ENCODE measurements at places on chromosomes 7 and 10.

GRCh38 chr7:13829914-13830900, 159.3 kb downstream of the ETV1 start:
- no peak for DNase-seq

- DNase-seq = no peak
Measured at GRCh38 chr7:2012044-2012900, 220.5 kb downstream of the MAD1L1 start.

GRCh38 chr10:128537834-128538330, 411.7 kb upstream of the MKI67 start:
- no peak for DNase-seq

- no peak for DNase-seq
Measured at GRCh38 chr10:75050149-75050919, 61.1 kb upstream of the SAMD8 start.

DNA sequence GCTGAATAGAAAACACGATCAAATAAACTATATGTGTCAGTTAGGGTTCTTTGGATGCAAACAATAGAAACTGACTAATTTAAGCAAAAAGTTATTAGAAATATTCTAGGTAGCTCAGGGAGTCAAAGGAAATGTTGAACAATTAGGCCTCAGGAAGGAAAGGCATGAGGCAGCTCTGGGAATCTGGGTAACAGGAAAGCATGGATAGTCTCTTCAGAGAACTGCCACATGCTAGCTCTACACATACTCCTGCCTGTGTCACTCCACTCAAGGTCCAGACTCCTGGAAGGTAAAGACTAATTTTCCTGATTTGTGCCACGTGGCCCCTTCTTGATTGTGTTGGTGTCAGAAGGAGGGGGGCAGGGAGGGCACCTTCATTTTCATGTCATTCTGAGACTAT, 23.8 kb upstream of the PTTG1IP2 start:
- DNase-seq = no peak

DNA sequence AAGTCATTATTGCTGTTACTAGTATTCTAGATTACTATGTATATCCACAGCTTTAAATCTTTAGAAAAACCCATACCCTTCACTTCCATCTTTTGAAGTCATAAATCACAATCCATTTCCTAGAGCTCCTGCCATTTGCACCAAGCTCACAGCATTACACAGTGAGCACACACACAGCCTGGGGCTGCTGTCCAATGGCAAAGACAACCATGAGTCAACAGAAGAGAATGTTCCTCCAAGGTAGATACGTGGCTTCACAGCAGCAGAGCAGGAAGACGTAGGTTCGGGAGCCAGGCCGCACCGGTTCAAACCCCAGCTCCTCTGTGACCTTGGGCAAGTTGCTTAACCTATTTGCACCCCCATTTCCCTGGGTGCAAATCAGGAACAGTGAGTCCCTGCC, 234.6 kb downstream of the DIP2C start:
- DNase-seq = no peak

- DNase-seq = no peak
Measured at GRCh38 chr7:80622541-80622940, 15.9 kb upstream of the CD36 start.

DNA sequence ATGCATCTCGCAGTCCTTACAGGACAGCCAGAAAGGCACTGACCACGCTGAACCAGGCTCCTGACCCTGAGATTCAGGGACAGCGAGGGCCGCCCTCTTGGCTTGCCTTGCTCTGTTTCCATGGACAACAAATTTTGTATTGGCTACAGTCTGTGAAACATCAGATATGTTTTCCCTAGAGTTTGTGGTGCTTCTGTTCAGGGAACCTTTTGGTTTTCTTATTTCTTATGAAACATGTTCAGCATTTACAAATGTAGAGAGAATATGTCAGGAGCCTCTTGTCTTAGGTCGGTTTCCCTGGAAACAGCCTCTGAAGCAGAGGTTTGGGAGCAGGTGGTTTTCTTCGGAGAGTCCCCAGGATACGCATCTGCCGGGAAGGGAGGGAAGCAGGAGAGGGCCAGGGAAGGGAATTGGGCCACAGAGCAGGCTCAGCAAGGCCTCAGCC, 260.1 kb downstream of the CCDC3 start:
- no peak for DNase-seq

DNA sequence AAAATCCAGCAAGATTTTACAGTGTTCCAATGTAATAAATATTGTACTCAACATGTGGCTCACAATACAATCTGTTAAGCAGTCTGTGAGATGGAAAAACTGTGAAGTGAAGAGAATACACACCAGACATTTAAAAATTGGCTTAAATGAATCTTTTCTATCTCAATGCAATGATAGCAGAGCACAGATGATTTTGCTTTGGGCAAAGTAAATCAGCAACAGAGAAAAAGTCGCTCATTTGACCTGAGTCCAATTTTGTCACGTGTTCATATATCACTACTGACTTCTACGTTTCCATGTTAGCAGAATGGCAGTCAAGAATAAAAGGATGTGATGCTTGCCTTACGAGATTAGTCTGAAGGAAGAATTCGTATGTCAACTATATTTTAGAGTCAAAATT, 506.7 kb downstream of the POM121L12 start:
- DNase-seq = no peak

DNA sequence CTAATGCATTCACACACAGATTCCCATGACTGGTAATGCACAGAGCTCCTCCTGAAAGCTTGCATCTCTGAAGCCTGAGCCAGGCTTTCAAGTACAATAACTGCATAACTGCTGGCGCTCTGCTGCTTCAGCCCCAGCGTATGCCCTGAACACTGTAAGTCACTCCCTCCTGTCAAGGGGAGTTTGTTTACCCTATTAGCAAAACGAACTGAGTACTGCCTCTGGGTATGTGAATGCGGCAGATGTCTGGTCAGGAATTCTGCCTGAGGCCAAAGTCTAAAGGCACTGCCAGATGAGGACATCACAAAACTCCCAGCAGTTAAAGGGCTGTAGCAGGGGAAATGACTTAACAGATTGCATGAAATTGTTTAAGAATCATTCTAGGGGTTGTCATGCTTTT, 97.7 kb downstream of the NRCAM start:
- DNase-seq = no peak

DNA sequence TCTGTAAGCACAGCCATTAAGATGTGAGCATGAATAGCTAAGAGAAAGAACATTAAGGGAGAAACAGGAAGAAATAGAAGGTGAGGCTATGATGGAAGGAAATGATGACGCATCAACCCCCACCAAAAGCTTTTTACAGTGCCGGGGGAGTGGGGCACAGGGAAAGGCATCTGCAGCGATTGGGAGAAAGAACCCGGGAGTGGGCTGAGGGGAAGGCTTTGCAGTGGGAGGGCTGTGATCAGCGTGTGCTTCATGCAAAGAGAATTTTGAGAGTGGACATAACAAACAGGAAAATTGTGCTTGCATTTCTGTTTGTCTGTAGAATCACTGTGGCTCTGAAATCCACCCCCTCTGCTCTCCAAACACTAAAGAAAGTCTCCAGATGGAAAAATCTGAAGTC, 250.8 kb downstream of the KCNMA1 start:
- no peak for DNase-seq

DNA sequence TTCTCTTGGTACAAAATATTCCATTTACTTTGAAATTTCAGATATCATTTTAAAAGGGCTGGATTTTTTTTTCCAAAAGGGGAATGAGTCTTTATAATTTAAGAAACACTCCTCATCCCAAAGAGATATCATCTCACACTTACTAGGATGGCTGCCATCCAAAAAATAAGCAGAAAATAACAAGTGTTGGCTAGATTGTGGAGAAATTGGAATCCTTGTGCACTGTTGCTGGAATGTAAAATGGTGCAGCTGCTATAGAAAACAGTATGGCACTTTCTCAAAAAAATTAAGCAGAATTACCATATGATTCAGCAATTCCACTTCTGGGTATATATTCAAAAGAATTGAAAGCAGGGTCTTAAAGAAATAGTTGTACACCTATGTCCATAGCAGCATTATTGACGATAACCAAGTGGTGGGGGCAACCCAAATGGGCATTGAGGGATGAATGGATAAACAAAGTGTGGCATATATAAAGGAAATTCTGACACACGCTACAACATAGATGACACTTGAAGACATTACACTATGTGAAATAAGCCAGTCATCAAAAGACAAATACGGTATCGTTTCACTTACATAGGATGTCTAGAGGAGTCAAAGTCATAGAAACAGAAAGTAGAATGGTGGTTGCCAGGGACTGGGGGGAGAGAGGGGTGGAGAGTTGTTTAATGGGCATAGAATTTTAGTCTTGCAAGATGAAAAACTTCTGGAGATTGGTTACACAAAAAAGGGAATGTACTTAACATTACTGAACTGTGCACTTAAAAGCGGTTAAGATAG, 53.8 kb downstream of the LSM5 start:
- DNase-seq = no peak

- DNase-seq = no peak
Measured at GRCh38 chr7:148521271-148521670, 69.3 kb upstream of the C7orf33 start.

- no peak for DNase-seq
Measured at GRCh38 chr7:33459340-33459751, 330.0 kb downstream of the BBS9 start.

DNA sequence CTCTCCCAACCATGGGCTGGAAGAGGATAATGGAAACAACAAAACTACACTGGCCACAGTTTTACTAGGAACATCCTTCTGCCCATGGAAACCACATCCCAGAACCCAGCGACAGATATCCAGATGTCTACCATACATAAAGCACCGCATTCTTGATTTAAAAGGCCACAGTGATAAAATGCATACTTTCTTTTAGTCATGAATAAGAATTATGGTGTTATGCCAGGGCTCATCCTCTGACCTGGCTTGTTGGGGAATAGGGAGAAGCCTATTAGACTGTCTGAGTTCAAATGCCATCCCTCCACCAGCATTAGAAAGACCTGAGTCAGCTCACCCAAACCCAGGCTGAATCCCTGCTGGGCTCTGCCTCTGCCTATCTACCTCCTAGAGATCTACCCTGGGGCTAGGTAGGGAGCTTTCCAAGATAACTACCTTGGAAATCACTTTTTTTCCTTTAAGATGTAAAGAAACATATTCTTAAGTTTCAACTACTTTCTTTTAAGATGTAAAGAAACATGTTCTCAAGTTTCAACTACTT, 5.2 kb downstream of the ABCA13 start:
- no peak for DNase-seq

- DNase-seq = no peak
Measured at GRCh38 chr7:153005750-153006435, 246.3 kb downstream of the ACTR3B start.

GRCh38 chr10:100697070-100697469, 48.3 kb upstream of the PAX2 start:
- DNase-seq = no peak

- no peak for DNase-seq
Measured at GRCh38 chr7:45973725-45974532, 52.9 kb upstream of the IGFBP3 start.

DNA sequence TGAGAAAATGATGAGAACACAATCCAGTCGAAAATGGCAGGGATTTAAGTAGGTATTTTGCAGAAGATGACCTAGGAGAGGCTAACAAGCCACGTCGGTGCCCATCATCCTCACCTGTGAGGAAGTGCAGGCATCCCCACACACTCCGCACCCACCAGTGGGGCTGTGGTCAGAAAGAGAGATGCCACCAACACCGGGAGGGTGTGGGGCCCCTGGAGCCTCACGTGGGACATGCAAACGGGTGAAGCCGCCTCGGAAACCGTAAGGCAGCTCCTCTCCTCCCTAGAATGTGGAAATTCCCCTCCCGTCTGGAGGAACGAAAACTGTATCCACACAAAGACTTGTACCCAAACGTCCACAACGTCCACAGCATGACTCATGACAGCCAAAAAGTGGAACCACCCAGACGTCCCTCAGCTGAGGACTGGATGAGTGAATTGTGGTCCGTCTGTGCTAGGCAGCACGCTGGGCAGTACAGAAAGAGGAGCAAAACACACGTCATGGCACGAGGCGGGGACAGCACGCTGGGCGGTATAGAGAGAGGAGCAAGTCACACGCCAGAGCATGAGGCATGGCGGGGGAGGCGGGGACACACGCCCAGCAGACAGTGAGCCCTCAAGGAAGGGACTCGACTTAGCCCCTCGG, 246.0 kb downstream of the ELFN1 start:
- no peak for DNase-seq

DNA sequence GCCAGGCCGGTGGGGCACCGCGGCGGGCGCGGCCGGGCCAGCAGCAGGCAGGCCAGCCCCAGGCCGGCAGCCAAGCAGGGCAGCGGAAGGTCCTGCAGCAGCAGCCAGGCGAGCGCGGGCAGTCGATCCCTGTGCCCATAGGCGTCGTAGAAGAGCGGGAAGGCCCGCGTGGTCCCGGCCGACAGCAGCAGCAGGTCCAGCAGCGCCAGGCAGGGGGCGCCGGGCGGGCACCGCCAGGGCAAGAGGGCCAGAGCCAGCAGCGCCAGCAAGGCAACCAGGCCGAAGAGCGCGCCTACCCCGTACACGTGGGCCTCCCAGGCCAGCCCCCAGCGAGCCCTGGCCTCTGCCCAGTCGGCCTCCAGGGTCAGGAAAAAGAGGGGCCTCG, 8.4 kb upstream of the RBM28 start:
- DNase-seq = no peak

DNA sequence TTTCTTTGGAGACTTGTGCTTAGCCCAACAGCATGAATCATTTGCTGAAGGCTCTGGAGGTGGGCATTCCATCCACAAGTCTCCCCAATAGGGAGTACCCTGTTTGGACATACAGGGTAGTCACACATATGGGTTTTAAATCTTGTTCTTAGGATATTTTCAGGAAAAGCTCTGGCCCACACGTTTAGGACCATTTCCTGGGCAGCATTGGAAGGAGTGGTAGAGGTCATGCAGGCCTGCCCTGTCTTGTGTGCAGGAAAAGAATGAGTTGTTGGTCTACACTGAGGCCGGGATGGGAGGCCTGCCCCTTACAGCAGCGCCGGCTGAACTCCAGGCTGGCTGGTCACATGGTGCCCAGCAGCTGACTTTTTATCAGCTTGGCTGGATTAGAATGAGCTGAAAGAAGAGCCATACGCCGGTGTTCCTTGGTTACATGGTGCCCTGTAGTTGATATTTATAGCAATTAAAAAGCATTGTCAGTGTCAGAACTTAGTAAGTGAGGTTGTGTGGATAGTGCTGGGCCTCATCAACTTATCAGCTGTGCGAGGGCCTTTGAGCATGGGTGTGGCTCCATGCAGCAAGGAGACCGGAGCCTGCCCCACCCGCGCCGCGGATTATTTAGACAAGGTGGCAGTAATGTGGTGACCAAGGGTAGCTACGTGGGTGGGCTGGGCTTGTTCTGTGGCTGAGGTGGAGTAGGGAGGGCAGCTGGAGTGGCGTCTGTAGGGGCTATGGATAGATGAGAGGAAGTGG, 28.6 kb downstream of the OGDH start:
- no peak for DNase-seq

DNA sequence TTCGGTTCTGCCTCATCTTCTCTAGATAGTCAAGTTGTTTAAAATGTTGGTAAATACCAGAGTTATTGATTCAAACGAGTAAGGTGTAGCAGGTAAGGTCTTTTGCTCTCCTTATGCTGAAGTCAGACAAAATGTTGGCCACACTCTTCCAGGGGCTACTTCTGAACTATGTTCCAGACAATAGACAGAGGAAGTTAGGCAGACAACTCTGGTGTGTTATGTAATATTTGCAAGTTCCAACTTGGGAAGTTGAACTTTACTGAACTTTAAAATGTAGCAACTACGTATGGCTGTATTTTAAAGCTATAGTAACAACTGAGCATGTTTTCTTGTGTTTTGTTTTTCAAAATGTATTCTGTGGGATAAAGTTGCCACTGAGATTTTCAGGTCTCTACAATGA, 125.7 kb upstream of the NEBL start:
- no peak for DNase-seq

GRCh38 chr10:76429368-76430060, 998.1 kb downstream of the LRMDA start:
- no peak for DNase-seq
